ENCODE measurements at places on chromosomes 3 and 15.

- no peak for DNase-seq
Measured at GRCh38 chr3:96931119-96931862, 116.9 kb downstream of the EPHA6 start.

DNA sequence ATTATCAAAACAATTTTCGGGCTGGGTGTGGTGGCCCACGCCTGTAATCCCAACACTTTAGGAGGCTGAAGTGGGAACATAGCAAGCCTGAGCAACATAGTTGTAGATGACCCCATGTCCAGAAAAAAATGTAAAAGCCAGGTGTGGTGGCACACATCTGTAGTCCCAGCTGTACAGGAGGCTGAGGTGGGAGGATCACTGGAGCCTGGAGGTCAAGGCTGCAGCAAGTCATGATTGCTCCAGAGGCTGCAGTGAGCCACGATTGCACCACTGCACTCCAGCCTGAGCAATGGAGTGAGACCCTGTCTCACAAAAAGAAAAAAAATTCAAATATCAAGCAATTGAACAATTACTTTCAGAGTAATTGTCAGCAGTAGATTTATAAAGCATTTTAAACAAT, 8.0 kb upstream of the PAQR9 start:
- no peak for DNase-seq

DNA sequence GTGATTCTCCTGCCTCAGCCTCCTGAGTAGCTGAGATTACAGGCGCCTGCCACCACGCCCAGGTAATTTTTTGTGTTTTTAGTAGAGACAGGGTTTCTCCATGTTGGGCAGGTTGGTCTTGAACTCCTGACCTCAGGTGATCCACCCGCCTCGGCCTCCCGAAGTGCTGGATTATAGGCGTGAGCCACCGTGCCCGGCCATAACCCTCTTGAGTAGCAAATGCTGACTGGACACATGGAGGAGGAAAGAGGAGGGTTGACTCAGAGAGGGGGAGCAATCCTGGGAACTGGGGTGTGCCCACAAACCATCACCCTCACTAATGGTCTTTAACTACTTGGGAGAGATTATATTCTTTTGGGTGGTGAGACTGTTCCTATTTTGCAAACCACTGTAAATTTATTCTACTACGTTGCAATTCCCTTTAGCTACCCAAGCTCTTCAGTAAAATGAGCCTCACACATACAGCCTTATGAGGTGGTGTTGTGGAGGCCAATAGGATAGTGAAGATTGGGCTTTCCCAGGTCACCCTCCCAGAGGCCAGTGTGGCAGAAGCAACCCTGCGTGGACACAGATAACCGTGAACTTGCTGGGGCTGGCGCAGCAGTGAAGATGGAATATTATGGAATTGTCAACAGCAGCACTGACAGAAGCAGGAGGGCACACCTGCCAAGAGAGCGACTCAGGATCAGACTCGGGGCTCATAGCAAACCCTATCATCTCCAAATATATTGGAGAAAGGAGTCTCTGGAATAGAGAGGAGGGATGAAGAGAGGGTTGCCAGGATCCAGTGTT, 37.4 kb downstream of the TLNRD1 start:
- DNase-seq, result no peak

DNA sequence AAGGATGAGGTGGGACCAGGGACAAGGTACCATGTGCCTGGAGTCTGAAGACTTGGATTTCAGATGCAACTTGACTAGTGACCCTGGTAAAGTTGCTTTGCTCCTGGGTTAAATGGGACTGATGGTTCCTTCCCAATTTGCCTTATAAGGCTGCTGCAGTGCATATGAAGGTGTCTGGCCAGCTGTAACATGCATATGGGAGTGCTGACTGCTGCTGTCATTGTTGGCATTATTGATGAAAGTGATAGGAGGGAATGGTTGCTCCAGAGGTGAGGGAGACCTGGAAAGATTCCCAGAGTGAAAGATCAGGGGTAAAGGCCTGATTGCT, 20.5 kb downstream of the CYP8B1 start:
- no peak for DNase-seq
